DMS79 treated with DMSO at 0.1 percent for 48 hours (cell line): ENCODE measurements at places on chromosomes 6 and 20.

- no peak for DNase-seq
These were observed 151.6 kb downstream of the PRIM2 start for GRCh38 chr6:57469072-57469471.

DNA sequence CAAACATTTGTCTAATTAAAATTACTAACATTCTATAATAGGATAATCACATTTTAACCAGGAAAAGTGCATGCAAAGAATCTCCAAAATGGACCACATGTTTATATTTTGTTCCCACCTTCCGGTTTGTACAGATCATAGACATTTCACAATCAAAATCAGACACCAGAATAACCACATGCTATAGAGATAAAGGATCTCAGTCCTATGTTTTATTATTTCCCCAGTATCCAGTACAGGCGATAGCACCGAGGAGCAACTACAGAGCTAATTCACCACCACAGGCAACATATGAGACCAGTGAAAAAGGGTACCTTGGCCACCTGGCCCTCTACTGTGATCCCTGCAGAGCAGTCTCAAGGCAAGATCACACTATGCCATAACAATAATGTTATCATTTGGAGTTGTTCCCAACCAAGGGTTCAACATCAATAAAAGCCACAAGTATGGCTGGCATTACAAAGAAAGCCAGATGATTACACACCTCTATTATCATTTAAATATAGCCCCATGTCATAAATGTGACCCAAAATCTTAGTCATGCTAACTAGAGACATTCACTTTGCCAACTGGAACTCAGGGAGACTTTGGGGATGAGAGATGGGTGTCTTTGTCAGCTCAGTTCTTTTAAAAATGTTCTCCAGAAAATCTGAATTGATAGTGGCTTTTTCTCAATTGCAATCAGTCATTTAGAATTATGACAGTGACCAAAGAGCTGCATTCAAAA lies 46.7 kb downstream of the RALGAPA2 start:
- no peak for DNase-seq

DNA sequence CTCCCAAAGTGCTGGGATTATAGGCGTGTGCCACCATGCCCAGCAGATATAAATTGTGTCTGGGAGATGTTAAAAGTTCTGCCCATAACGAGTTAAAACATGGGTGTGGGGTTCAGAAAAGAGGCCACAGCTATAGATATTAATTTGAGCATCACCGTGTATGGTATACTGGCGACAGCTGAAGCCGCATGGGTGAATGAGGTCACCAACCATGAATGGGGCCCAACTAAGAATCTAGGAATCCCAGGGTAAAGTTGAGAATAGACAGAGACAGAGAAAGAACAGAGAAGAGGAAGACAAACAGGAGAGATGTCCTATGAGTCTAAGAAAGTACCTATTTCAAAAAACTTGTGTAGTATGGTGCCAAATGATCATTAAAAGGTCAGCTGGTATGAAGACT lies 50.9 kb downstream of the ILRUN start:
- no peak for DNase-seq

- DNase-seq: no peak
These were observed 11.9 kb upstream of the TNFRSF21 start for GRCh38 chr6:47321577-47321976.

DNA sequence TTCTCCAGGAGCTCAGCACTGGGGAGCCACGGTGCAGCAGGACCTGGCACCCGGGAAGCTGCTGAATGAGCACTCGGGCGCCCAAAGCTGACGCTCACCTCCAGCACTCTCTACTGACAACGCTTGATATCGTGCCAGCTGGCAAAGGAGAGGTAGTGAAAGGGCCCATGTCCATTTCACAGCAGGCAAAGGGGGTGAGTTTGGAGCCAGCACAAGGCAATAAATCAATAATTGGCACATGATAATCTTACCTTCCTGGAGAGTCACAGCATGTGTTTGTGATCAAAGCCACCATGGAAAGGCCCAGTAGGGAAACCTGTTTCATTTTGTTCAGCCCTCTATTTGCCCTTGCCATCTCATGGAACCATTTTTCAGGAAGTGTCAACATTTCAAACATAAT lies 23.3 kb upstream of the SMIM26 start:
- peak; percentile 12 for DNase-seq

- peak; percentile 18 for DNase-seq
These were observed 2.2 kb downstream of the TFAP2A start for GRCh38 chr6:10412461-10413261.

DNA sequence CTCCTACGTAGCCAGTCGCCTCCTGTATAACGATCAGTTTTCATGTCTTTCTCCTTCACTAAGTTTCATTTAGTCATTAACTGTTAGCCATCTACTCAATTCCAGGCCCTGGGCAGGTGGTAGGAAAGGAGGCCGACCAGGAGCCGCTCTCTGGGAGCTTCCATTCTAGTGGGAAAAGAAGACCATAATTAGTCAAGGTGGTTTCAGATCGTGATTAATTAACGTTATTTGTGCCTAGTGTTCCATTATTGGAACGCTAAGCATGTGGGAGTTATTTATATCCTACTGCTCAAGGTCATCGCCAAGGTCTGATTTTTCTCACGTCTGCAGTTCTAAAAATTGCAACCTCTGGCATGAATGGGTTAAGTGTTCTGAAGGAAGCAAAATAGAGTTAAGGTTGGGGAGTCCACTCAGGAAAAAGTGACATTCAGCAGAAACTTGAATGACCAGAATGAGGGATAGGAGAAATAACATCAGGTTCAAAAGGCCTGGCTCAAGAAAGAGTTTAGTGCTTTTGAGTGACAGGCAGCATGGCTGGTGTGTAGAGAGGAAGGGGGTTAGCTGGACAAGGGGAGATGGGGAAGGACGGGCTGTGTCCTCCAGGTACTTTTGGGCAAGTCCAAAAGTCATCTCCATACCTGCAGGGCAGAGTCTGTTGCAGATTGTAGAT lies 812 bp downstream of the SLC9A8 start:
- no peak for DNase-seq

- DNase-seq: no peak
These were observed 24.1 kb downstream of the ALDH8A1 start for GRCh38 chr6:134925800-134926199.

GRCh38 chr6:123575188-123575587 lies 61.6 kb downstream of the TRDN start:
- DNase-seq: peak; percentile 25

DNA sequence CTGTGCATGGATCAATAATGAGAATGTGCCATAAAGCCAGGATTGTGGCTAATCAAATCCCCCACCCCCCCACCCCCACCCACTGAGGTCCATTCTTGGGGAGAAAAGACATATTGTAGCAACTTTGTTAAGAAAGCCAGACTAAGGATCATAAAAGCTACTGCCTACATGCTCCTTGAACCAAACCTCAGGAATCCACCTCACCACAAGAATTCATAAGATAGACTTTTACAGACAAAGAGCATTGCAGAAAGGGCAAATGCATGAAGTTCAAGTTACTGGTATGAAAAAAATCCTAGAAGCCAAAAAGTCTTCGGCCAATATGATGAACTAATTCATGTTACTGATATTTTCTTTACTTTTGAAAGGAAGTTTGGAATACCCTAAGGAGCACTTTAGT lies 187.9 kb upstream of the ARID1B start:
- peak; percentile 16 for DNase-seq

DNA sequence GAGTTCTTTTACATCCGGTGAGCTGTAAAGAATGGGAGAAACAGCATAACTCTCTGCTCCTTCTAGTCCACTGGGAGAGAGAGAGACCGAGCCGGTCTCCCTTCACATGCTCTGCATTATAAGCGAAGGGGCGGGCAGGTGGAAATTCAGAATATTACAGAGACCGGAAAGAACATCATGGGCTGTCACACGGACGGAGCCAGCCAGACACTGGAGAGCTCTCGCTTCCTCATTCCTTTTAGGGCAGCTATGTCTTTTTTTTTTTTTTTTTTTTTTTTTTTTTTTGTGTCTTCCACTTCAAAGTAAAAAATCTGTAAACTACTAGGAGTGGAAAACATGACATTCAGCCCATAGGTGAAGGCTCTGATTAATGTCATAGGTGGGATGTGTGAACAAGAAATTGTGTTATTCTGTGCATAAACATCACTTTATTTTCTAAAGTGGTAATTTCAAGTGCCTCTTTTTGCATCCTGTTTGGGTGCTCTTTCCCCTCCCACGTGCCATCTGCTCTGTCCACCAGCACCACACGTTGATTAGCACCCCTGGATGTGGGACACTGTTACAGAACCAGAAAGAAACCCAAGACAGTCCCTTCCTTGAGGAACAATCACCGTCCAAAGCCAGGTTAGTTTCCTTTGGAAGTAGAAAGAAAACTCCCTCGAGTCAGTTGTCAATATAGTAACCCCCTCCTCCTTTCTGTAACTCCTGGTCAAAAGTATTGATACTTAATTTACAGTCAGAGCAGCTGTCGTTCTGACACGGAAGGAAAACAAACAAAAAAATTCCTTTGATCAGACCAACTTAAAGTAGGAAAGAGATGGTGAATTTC lies at the start of gene TAGAP:
TAGAP (minus strand) TSS at position 93 of the 829 bp plus-strand sequence. CDS start 845 bp downstream, outside the sequence.
- peak; percentile 7 for DNase-seq

- no peak for DNase-seq
These were observed 95.0 kb downstream of the FOXC1 start for GRCh38 chr6:1704711-1705110.

DNA sequence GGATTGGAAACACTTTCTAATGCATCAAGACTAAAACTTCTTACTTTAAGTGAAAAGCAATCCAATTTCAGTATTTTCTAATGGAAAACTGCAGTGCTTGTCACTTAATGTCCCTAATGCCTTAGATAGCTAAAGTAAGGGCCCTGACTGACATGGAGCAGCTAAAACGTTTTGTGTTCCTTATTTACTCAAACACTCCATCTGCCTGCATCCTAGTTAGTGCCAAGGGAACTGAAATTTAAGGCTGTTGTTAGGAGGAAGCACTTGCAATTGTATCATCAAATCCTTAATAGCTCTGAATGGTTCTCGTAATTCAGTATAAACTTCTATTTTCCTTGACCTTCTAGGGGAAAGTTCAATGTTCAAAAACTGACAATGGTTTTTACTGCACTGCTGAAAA lies 127.4 kb downstream of the GJA10 start:
- peak; percentile 29 for DNase-seq

DNA sequence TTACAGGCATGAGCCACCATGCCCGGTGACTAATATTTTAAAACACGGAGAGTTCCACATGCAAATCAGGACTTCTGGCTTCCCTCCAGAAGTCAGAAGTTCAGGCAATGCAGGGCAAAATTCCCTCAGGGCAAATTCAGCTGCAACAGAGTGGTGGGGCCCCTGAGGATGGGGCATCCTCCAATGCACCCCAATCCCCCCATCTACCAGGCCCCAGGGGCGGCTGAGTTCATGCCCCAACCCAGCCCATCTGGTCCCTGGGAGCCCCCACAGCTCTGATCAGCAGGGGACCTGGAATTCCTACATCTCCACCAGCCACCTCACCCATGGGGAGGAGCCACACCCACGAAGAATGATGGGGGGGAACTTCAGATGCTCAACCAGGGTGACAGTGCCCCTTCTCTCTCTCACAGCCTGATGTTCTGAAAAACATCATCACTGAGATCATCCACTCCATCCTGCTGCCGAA lies 22.6 kb downstream of the BPIFB1 start:
- DNase-seq: no peak

DNA sequence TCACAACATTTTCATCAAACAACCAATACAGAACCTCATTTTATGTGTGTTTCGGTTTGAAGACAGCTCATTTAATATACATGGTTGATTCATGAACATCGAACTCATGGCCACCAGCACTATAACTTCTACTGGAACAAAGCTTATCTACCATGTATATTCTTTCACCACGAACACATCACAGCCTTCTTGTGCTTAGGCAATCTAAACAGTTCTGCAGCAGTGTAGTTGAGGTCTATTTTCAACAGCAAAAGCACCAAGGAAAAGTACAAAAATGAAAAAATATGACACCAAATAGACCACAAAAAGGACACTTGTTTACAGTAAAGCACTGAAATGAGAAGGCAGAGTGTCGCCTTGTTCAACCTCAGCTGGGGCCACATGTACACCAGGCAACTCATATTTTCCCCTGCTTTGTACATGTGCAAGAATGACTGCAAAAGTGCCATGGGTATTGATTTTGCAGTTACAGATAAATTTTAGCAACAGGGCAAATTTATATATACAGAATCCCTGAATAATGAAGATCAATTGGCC lies 25.8 kb upstream of the KCNK5 start:
- no peak for DNase-seq

GRCh38 chr6:168866534-168866933 lies 387.1 kb downstream of the THBS2 start:
- DNase-seq: no peak

- DNase-seq: no peak
These were observed 153.9 kb downstream of the DHX35 start for GRCh38 chr20:39116020-39116419.

DNA sequence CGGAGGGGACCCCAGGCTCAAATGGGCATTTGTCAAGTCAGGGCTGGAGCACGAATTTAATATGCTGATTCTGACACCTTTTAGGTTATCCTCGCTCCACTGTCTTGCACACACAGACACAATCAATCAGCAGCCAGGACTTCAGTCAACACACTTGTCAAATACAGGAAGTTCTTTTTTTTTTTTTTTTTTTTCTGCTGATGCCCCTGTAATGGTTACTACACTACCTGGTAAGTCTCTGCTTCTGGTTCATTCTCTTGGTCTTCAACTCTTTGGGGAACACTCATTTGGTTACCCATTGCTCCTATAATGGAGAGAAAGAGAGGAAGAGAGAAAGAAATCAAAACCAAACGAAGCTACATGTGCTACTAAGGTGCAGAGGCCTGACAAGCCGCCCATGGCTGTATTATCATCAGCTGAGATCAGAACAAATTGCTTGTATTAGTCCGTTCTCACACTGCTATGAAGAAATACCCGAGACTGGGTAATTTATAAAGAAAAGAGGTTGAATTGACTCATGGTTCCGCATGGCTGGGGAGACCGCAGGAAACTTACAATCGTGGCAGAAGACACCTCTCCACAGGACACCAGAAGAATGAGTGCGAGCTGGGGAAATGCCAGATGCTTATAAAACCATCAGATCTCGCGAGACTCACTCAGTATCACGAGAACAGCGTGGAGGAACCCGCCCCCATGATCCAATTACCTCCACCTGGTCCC lies 11.8 kb downstream of the BCAS1 start:
- DNase-seq: no peak

GRCh38 chr6:95574811-95575210 lies 2.5 kb upstream of the MANEA start:
- peak; percentile 39 for DNase-seq

GRCh38 chr6:141938664-141939063 lies 194.1 kb upstream of the GJE1 start:
- DNase-seq: no peak

- no peak for DNase-seq
These were observed 1.9 kb downstream of the NFATC2 start for GRCh38 chr20:51540580-51540979.

- no peak for DNase-seq
These were observed 150.7 kb upstream of the SYNDIG1 start for GRCh38 chr20:24318569-24319352.
